NCI-H1105 treated with DMSO at 0.1 percent for 48 hours (cell line): ENCODE measurements at places on chromosomes 4 and X.

DNA sequence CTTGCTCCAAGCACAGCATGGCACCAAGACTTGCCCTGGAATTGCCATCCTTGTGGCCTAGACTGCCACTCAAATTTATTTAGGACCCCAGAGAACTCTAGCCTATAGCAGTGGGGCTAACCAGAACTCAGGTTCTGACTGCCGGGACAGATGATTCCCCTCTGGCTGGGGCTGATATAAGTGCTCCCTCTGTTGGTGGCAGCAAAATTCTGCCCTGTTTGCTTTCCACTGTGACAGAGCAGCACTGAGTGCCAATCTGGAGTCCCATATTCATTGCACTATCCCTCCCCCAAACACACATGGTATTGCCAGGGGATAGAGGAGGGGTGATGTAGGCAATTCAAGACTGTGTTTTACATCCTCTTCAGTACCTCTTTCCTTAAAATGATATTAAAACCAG is 1081.9 kb downstream of the FAT4 start:
- DNase-seq: no peak

- no peak for DNase-seq
Measured at GRCh38 chrX:151773434-151773833, 38.9 kb downstream of the CNGA2 start.

DNA sequence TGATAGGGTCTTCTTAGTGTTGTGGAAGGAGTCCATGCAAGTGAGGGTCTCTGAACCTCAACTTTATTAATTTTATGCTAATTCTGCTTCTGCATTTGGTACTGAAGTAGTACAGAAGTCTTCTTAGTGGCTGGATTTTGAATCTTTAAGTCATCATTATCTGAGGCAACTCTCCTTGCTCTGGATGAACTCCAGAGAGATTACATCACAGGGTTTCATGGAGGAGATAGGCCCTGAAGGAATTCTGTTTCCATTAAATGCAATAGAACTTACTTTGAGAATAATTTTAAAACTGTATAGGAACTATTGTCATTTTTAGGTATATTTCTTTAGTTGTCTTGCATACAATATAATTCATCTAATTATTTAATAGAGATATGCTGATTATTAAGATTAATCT is 451.2 kb downstream of the FAT4 start:
- no peak for DNase-seq

DNA sequence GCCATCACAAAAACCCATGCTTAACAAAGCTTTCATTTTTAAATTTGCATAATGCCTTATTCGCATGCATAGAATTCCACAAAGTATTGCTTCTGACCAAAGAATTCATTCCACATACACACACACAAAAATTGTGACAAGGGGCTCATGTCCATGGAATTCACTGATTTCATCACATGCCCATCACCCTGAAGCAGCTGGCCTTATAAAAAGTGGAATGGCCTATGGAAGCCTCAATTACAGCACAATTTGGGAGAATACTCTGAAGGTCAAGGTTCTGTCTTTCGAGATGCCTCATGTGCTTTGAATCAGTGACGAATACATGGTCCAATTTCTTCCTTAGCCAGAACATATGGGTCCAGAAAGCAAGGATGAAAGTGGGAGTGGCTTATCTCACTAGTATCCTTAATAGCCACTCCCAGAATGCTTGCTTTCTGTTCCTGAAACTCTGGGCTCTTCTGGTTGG is 165.7 kb downstream of the KDR start:
- no peak for DNase-seq
